ENCODE measurements at places on chromosomes 5 and 9.
A peak's percentile ranks its signal among the peaks of the same experiment; 100 is the strongest.

- no peak for DNase-seq
These were observed 145.6 kb downstream of the NFIB start for GRCh38 chr9:14168381-14168780.

DNA sequence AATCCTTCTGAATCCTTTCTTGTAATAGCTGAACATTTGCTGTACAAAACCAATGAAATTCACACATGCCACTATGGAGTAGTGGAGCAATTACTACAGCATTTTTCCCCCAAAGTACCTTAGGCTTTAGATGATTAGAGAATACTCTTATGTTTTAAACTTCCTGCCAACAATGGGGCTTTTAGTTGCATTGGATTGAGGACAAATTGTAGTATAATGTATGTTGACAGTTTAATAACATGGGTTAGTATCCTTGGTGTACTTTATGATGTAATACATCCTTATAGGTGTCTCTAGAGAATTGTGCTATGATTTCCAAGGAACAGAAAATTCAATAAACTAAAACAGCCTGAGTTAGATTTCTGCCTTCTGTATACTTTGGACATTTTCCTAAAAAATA, 422.7 kb upstream of the GRAMD2B start:
- no peak for DNase-seq

DNA sequence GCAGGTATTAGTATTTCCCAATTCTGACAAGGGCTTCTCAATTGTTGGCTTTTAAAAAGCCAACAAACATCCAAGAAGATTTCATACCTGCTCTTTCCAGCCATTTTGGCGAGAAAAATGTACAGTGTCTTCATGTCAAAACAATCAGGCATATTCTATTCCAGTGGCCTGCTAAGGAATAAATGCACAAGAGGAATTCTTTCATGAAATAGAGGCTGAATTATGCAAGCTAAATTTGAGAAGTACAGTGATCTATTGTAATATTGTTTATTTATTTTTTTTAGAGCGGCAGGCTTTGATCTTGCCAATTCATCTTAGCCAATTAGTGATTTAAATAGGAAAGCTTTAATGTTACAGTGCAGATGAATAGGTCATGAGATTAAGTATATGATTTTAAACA, 49.3 kb downstream of the NLN start:
- DNase-seq, result no peak

DNA sequence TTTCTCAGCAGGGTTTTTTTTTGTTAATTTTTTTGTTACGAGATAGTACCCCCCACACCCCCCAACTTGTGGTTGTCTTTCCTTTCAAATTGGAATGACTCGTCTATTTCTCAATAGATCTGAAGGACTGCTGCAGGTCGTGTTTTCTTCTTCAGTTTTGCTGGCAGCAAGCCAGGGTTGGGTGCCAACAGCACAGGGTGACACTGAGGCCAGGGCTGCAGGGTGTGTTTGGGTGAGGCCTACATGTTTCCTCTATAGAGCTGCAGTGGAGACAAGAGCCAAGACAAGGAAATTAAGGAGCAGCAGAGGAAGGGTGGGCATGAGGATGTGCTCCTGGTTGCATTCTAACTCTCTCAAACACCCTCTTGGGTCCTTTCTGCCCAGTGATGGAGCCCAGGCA, 52.2 kb downstream of the NXNL2 start:
- no peak for DNase-seq

DNA sequence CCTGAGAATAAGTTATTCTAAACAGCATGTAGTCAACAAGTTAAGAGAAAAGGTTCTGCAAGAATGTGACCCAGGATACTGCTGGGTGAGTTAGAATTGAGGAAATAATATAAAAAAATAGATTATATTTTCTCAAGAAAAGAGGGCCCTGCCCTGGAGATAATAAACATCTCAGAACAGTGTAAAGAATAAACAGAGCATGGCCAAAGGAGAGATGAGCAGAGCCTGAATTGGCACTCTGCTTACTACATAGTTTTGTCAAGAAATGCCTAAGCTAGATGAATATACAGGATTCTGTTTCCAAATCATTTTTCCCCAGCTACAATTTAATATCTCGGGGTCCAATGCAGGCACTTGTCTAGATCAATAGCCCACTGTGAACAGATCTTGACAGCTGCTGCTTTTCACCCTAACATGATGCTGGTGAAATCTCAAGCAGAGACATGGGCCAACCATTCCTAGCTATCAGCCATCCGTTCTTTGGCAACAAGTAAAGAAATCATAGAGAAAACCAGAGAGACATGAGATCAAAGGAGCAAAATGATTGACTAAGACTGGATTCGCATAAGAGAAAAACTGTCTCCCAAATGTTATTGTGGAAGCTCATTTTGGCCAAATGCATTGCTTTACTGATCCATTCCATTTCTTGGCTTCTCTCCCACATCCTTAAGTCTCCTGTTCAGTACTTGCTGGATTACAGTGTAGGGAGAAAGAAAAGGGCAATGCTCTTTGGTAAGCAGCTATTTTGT, 173.2 kb downstream of the PRELID2 start:
- no peak for DNase-seq

- peak; percentile 77 for DNase-seq
These were observed 6.6 kb downstream of the FBXW11 start for GRCh38 chr5:171999877-172000276.

DNA sequence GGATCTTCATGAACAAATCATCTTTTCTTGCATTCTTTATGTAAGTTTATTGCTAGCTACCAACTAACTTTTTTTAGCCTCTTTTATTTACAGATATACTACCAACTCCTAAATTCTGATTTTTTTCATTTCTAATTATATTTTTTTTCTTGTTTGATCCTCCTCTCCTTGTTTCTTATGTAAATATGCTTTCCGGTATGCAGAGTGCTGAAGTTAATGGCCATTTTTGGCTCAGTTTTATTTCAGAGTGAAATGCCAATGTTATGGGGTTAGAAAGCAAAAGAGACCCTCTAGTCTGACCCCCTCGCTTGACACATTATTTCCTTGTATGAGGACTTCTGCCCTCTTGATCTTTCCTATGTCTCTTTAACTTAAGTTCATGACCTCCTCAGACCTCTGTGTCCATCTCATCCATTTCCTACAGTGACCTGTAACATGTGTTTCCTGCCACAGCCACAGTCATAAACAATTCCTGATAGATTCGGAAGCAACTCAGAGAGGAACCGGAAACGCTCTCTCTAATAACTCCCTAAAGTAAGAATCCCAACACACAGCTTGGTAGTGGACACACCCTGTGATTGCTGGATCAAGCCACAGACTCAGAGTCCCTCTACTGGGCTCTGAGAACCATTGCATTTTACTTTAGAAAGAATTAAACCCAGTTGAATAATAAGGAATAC, 42.9 kb upstream of the AFAP1L1 start:
- DNase-seq, result peak; percentile 49

- DNase-seq, result no peak
These were observed 135.7 kb downstream of the MLLT3 start for GRCh38 chr9:20486552-20486951.

DNA sequence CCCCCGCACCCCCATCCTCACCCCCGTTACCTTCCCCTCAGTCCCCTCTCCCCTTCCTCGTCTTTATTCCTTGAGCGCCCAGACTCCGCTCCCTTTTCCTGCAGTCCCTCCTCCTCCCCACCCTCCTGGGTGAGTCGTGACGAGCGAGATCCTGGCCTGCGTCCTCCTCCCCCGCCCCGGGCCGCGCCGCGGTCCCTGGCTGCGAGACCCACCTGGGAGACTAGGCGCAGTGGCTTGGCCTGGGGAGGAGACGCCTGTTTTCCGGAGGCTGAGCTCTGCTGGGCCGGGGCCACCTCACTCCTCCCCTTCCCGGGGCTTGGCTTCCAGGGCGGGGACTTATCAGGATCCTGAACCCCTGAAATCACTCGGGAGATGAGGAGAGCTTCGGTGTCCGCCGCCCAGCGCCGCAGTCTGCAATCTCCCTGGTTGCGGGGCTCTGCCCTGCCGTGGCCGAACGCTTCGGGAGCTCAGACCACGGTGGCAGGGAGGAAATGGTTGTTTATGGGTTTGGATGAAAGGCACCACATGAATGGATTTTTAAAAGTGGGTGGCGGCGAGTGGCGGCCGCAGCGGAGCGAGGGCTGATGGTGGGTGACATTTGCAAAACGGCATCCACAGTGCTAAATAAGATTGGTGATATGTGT, 984 bp downstream of the STXBP1 start:
- DNase-seq, result no peak

GRCh38 chr5:126403876-126404275, 19.3 kb upstream of the GRAMD2B start:
- no peak for DNase-seq

- DNase-seq, result no peak
These were observed 400.1 kb downstream of the PTPRD start for GRCh38 chr9:10212702-10213101.

DNA sequence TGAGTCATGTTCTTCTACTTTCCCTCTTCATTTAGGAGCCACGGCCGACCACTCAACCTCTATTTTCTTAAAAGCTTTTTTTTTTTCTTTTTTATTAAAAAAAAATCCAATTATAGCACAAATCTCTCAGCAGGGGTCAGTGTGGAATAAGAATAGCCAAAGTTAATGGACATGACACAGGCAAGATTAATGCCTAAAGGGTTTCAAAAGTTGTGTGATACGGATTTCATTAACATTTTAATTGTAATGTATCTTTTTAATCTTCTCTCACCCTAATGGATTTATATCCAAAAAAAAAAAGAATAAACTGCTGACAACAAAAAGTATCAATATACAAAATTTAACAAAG, 5.4 kb downstream of the NACC2 start:
- peak; percentile 64 for DNase-seq

GRCh38 chr9:14300040-14300439, 13.9 kb downstream of the NFIB start:
- DNase-seq, result no peak

- DNase-seq, result no peak
These were observed 544.0 kb downstream of the ACTL7B start for GRCh38 chr9:108311745-108312144.

DNA sequence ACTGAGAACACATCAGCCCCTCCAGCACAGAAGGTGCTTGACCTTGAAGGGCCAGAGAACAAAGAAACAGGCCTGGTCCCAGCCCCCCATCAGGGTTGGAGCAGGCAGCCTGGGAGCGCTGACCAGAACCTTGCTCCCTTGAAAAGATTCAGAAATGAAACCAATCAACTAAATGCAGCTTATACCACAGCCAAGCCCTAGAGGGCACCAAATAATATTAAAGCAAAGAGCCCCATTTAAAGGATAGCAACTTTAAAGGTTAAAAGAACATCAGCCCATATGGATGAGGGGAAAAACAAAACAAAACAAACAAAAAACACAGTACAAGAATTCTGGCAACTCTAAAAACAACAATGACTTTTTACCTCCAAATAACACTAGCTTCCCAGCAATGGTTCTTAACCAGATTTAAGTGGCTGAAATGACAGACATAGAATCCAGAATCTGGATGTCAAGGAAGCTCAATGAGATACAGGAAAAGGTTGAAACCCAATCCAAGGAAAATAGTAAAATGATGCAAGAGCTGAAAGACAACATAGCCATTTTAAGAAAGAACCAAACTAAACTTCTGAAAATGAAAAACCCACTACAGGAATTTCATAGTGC, 471.9 kb downstream of the MTRR start:
- no peak for DNase-seq

DNA sequence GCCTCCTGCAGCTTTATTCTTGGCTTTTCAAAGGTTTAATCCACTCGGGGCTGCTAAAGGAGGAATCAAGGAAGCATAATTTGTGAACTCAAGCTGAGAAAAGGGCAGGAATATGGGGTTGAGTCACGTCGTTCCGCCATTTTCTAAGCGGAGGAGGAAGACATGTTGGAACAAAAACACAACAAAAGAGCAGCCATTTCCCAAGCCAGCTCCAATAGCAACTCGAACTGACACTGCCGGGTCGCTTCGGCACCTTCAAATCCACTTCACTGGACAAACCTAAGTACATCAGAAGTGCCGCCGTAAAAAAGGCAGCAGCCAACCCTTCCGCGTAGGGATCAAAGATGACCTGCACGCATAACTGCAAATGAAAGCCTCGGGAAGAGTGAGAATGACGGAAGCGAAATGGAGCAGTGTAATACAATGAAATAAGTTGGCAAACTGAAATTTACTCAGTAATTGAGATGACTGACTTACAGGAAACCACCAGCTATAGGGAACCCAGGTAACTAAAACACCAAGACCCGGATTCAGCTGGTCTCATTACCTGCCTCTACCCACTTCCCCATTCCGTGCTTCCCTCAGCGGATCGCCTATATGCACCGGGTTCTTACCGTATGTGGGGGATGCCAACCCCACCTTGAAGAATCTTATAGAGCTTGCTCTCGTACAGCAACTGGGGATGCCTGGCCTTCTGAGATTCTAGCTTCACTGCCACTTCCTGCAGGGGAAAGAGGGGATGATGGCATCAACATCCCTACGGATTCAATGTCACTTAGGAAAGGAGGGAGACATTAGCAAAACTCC, 1.6 kb downstream of the CSNK1A1 start:
- DNase-seq, result peak; percentile 86

GRCh38 chr9:36517131-36517530, 55.6 kb upstream of the MELK start:
- DNase-seq, result peak; percentile 4

GRCh38 chr5:127402361-127402760, 111.8 kb downstream of the MEGF10 start:
- no peak for DNase-seq

GRCh38 chr5:33938507-33938796, 2.3 kb downstream of the RXFP3 start:
- DNase-seq, result no peak

GRCh38 chr9:126164796-126165525, 161.7 kb upstream of the MVB12B start:
- no peak for DNase-seq

GRCh38 chr9:123322273-123323195, 33.5 kb upstream of the CRB2 start:
- peak; percentile 73 for DNase-seq

DNA sequence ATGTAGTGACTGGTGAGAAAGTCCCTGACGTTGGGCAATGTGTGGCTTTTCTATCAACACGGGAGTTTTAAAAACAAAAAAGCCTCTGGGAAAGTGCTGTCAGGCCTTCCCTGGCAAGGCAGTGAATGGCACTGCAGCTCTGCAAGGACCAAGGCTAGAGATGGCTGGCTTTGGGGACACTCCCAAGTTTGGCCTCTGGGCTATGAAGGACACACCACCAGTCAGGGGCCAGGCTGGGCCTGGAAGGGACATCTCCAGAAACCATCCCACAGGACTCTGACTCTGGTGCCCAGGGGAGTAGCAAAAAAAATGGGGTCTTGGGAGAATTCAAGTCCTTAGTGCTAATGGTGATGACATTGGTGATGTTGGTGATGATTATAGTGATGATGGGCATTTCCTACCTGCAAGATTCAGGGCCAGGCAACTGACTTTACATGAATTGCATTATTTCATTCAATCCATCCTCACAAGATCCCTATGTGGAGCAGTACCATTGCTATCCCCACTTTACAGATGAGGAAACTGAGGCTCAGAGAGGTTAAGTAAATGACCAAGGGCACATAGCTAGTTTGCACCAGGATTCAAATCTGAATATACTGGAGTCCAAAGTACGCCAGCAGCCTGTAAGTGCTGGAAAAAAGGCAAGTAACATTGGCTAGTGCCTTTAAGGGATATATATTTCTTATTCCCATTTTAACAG, 2.6 kb upstream of the PPARGC1B start:
- no peak for DNase-seq

Measured in Karpas-422 (cell line).